ENCODE measurements at places on chromosomes 3 and 15.

- DNase-seq: no peak
Measured at GRCh38 chr3:146750196-146750595, 145.1 kb upstream of the PLSCR5 start.

DNA sequence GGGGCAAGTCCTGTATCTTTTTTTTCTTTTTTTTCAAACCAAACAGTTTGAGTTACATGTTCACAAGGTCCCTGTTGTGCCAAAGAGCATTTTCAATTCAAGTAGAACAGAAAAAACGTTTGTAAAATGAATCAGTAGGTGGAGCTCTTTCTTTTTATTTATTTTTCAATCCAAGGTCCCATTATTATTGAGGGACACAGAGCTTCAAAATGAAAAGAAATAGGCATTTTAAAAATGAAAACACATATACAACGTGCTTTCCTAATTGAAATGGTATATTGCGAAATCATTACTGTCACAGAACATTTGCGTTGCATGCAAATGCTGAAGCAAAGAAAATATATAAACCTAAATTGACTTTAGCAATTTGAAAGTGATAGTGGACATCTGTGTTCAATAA is 711.0 kb downstream of the MECOM start:
- no peak for DNase-seq

GRCh38 chr3:100634493-100635272 is 25.3 kb downstream of the ADGRG7 start:
- no peak for DNase-seq

GRCh38 chr3:150710097-150710496 is 6.4 kb upstream of the ERICH6 start:
- no peak for DNase-seq

DNA sequence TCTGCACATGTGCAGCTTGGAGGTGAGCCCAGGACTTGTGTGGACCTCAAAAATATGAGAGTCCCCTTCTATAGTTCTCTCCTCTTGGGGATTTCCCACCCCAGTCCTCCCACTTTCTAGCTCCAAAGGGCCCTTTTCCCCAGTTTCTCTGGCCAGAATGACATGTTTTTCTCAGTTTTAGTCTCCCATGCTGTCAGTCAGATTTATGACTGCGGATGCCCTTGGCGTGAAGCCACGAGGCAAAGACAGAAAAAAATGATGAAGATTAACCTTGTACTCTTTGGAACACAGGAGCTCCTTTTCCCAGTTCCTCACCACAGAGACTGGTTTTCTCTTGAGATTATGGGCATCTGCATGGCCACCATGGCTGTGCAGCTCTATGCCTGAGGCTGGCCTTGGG is 72.0 kb upstream of the TTBK2 start:
- no peak for DNase-seq

GRCh38 chr3:111604119-111604518 is 9.0 kb upstream of the ZBED2 start:
- DNase-seq: no peak

- DNase-seq: no peak
Measured at GRCh38 chr3:139261754-139262586, 81.8 kb upstream of the MRPS22 start.

GRCh38 chr3:150090006-150090405 is 119.3 kb upstream of the PFN2 start:
- DNase-seq: no peak

DNA sequence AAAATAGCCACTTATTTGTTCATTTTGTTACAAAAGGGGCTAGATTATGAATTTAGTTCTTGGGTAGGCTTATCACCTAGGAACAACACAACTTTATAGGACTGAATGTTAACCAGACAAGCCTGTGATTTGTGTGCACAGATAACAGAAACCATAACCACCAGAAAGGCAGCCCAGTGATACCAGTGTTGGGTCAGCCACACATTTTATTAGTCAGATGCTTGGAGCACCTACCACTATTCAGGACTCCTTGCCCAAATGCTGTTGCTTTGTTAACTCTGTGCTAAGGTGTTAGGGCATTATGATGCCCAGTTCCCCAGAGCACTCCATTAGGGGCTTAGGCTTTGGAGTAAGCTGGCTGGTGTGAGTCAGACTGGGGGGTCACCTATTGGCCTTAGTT is 22.5 kb downstream of the PLCL2 start:
- DNase-seq: no peak

DNA sequence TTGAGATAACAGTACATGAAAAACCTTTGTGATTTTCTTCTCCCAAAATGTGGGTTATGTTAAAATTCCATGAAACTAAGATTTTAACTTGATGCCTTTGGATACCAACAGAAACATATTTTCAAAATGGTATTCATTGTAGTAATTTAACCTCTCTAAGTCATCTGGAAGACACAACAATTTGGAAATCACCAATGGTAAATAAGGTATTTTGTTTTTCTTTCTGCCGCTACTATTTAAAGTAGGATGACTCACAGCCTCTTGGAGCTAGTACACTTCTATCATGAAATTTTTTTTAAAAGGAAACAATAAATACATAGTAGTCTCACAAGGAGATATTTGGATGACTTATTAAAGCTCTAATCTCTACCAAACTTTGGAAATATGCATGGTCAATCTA is 291.6 kb upstream of the VEPH1 start:
- no peak for DNase-seq

DNA sequence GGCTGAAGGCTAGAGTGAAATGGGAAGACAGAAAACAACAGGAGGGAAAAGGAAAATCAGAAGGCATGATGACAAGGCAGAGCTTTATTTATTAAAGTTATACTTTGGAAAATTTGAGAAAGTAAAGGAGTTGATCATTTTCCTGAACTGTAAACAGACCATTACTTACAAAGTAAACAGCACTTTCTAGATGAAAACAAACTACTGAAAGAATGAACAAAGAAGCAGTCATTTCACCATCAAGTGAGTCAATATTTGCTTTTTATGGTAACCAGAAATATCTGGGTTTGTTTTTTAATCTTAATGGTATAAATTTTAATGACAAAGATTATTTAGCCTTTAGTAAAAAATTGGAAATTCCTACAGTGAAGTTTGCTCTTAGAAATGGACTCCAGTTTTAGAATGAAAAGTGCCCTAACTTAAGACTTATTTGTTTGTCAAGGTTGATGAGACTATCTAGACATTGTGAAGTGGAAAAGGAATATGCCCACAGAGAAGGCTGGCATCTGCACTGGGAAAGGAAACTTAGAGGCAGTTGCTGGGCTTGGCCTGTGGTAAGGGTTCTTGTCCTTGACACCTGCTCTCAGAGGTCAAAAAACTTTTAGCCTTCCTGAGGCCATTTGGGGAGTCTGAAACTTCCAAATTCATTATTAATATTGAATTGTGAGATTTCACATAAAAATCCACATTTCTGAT is 47.2 kb downstream of the SPTSSB start:
- no peak for DNase-seq

- no peak for DNase-seq
Measured at GRCh38 chr3:41608347-41608746, 353.6 kb downstream of the ULK4 start.

DNA sequence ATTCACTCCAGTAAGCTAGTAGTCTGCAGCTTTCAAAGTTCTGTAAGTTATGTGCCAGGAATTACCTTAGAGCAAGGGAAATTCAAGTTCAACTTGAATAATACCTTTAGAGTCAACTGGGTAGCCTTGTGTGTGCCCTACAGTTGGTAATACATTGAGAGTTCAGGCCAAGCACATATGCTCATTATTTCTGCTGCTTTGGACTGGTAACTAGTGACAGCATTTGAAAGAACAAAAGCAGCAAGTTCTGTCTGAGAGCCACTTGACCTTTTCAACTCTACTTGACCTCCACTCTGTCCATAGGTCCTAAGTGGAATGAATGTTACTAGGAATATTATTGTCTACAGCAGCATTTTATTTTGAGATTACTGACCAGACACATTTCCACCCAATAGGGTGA is 723.5 kb downstream of the NLGN1 start:
- DNase-seq: no peak

GRCh38 chr3:122794779-122795673 is at the start of gene SLC49A4:
Gene SLC49A4, plus strand, starts transcription at chr3:122795069. Its CDS starts 124 bp downstream, at chr3:122795193.
- DNase-seq: peak; percentile 37

- no peak for DNase-seq
Measured at GRCh38 chr3:156760333-156760732, 65.8 kb upstream of the LEKR1 start.

GRCh38 chr15:64645995-64646394 is 129.4 kb downstream of the RBPMS2 start:
- no peak for DNase-seq

- DNase-seq: peak; percentile 19
Measured at GRCh38 chr3:190586631-190587011, 72.7 kb downstream of the IL1RAP start.

DNA sequence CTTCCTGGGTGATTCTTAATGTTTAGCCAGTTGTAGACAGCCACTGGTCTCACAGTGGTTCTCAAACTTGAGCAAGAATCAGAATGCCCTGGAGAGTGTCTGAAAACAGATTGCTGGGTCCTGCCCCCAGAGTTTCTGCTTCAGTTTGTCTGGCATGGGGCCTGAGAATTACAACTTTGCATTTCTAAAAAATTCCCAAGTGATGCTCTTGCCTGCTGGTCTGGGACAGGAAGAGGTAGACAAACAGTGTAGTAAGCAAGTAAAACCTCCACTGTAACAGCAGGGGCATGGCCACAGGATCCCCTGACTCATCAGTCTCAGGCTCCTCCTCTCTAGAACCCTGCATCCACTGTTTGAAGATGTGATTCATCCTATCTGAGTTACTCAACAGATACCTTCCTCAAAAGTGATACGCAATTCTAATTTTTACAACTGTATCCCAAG is 36.5 kb downstream of the DZIP1L start:
- no peak for DNase-seq

- no peak for DNase-seq
Measured at GRCh38 chr3:183490653-183491052, 62.2 kb upstream of the MCF2L2 start.

GRCh38 chr3:129645286-129645685 is 38.8 kb upstream of the PLXND1 start:
- no peak for DNase-seq

GRCh38 chr15:58426501-58426900 is 5.3 kb upstream of the LIPC start:
- no peak for DNase-seq

DNA sequence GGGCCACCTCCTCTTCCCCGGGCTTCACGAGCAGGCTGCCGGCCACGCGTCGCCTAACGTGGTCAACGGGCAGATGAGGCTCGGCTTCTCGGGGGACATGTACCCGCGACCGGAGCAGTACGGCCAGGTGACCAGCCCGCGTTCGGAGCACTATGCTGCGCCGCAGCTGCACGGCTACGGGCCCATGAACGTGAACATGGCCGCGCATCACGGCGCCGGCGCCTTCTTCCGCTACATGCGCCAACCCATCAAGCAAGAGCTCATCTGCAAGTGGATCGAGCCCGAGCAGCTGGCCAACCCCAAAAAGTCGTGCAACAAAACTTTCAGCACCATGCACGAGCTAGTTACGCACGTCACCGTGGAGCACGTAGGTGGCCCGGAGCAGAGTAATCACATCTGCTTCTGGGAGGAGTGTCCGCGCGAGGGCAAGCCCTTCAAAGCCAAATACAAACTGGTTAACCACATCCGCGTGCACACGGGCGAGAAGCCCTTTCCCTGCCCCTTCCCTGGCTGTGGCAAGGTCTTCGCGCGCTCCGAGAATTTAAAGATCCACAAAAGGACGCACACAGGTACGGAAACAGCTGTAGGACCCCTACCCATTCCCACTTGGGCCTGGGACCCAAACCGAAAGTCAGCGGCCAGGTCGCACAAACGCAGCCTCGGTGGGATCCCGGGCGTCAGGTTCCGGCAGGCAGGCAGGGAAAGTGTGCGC is 1.5 kb downstream of the ZIC1 start:
- no peak for DNase-seq

- DNase-seq: no peak
Measured at GRCh38 chr15:60744826-60745460, 266.0 kb upstream of the ICE2 start.

- no peak for DNase-seq
Measured at GRCh38 chr3:38136393-38136776, 542 bp downstream of the ACAA1 start.

GRCh38 chr3:66638717-66639116 is 137.9 kb upstream of the LRIG1 start:
- no peak for DNase-seq

DNA sequence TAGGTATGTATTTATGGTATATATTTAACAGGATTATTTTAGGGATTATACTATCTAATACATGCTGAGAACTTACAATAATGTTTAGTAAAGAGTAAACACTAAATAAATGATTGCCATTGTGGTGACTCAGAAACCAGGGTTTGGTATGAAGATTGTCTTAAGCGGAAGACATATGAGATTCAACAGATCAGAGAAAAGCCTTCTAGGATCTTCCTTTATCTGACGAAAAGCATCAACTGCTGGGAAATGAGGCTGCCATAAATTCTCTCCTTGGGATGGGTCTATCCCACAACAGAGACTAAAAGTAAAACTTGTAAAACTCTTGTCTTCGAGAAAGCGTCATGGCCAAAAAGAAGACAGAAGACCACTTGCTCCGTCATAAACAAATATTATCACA is 1352.2 kb upstream of the EPHA6 start:
- no peak for DNase-seq

GRCh38 chr3:66470285-66470684 is 30.5 kb downstream of the LRIG1 start:
- DNase-seq: no peak

- DNase-seq: no peak
Measured at GRCh38 chr3:113625834-113626233, 70.6 kb downstream of the USF3 start.

- no peak for DNase-seq
Measured at GRCh38 chr15:50344006-50344464, 11.0 kb downstream of the GABPB1 start.

GRCh38 chr3:143170676-143171075 is 51.1 kb downstream of the CHST2 start:
- no peak for DNase-seq

DNA sequence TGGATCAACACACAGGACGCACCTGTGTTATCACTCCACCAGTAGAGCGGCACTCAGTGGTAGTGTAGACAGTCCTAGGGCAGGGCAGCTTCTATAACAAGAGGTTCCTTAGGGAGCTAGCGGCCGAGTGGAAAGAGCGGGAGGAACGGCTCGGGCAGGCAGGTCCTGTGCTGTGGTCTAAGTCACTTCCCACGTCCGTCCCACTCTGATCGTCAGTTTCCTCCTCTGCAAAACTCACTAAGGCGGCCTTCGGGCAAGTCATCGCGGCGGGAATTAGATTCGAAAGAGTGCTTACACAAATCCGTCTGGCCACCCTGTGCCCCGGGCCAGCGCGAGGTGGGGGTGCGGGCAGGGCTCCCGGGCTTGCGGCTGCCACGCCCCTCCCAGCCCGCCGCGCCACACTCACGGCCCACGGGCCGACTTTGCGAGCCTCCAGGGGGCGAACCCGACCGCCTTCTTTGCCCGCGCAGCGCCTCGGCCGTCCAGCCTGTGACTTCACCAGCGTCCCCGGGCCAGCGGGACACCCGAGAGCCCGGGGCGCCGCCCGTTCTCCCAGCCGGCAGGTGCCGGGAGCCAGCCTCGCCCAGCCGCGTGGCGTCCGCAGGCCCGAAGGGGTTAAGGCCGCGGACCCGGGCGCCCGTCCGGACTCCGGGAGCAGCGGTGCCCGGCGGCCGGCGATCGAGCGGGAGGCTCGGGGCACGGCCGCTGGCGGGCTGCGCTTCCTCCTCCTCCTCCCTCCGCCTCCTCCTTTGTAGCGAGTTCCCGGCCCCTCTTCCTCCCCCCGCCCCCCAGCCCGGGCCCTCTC is 416 bp upstream of the CORO2B start:
- no peak for DNase-seq

Measured in activated CD4-positive, CD25-positive, alpha-beta regulatory T cell treated with anti-CD3 and anti-CD28 coated beads, Interleukin-2, amount 50 U/mL, for 16 hours (primary cell).